ENCODE measurements at places on chromosomes 3 and 15.

DNA sequence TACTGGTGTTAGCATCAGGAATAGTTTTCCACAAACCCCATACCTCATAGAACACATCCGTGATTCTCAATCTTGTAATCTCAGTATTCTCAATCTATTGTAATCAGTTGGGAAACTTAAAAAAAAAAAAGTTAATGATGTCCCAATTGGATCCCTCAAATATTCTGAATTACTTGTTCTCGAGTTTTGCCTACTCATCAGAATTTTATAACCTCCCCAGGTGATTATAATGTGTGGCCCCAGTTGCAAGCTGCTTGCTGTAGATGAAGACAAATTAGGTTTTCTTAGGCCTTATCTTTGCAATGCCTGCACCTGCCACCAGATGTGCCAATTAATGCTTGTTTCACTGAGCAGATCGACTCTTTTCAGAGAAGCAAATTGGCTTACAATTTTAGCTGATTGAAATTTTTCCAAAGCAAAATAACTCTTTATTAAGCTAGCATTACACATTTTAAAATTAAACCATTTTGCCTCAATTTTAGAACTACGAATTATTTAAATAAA is 19.0 kb upstream of the DIPK2A start:
- DNase-seq: no peak

- DNase-seq: peak; percentile 75
Measured at GRCh38 chr3:71876135-71877105, 91.5 kb upstream of the PROK2 start.

- peak; percentile 96 for DNase-seq
Measured at GRCh38 chr15:99454941-99455788, 110.6 kb upstream of the MEF2A start.

DNA sequence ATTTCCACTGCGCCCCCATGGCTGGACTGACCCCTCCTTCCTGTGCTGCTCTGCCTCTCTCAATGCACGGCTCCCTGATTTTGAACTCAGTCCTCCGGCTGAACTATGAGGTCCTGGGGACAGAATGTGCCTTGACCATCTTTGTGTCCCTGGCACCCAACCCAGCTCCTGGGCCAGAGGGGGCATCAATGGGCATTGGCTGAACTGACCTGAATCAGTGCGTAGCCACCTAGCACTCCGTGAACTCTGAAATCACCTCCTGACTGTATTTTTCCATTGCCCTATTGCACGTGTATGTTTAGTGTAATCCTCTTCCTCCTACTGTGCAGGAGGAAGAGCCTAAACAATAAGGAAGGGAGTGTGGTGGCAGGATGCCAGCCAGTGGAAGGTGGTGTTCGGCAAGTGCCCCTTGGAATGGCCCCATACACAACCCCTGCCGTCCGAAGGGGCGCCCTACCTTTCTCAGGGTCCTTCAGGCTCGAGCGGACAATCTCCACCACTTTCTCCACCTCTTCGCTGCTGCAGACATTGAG is 33.5 kb downstream of the BDH1 start:
- no peak for DNase-seq

GRCh38 chr3:68045976-68046375 is 391.6 kb upstream of the SUCLG2 start:
- no peak for DNase-seq

DNA sequence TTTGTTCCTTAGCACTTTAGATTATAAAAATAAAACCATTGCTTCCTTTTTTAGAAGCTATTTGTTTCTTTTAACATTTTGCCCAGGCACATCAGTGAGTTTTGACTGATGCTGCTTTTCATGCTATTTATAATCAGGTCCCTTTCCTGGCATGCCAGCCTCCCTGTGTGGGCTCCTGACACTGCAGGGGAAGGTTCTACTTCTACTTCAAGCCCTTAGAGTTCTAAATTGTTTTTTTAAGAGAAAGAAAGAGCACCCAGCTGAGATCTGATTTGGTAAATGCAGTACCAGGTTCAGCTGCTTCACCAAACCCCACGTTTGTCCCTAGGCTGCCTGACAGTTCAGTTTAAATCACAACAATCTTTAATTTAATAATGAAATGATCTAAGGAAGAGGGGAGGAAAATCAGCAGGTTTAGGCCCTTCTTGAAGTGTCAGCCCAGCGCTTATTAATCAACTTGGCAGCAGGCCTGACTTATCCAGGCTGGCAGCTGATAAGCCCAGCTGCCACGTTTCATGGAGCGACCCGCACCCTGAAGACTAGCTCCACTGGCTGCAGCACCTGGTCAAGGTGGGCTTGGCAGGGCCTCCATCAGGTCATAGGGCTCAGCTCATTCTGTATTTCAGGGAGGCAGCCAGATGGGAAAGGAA is 29.0 kb downstream of the HGD start:
- no peak for DNase-seq

DNA sequence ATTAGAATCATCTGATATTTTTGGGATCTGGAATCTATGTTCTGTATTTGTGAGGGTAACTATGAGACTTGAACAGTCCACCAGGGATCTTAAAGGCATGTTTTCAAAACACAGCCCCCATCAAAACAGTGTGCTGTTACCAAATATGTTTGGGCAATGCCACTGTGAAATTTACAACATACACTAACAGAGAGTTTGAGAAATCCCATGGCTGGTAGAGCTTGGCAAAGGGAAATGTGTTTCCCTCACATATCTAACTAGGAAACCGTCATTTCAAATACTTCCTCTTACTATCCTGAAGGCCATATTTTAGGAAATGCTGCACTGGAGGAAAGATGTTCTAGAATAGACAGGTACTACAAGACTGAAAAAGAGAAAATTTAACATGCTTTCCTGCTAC is 607.4 kb downstream of the FHIT start:
- no peak for DNase-seq

GRCh38 chr3:10354361-10355015 is 33.6 kb upstream of the SEC13 start:
- DNase-seq: no peak

- DNase-seq: no peak
Measured at GRCh38 chr3:9503283-9503682, 50.3 kb downstream of the LHFPL4 start.
